ENCODE measurements at places on chromosomes 7 and 10.

DNA sequence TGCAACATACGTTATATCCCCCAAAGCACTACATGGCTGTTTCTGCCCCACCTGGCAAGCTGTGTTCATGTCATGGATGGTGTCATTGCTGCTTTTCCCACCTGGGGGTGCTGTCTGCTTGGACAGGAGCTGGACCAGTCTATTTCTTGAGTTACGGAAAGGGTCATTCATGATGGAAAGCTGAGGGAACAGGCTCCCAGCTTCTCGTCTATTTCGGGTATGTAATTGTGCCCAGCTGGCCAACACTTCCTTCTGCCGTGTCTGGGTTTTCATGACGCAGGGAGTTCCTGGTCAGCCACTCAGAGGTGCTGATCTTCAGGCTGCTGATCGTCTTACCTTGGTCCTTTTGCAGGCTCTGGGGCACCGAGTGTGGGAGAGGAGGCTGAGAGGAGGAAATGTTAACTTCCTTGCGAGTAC, 8.6 kb downstream of the BTBD16 start:
- no peak for DNase-seq

- DNase-seq, result no peak
Measured at GRCh38 chr7:155418304-155418703, 39.6 kb upstream of the EN2 start.

GRCh38 chr7:134078991-134079390, 48.1 kb upstream of the LRGUK start:
- DNase-seq, result no peak

- DNase-seq, result no peak
Measured at GRCh38 chr7:112341464-112341863, 108.8 kb upstream of the IFRD1 start.

GRCh38 chr10:96858038-96858705, 26.1 kb downstream of the LCOR start:
- no peak for DNase-seq
